ENCODE measurements at places on chromosomes 7 and 10.

DNA sequence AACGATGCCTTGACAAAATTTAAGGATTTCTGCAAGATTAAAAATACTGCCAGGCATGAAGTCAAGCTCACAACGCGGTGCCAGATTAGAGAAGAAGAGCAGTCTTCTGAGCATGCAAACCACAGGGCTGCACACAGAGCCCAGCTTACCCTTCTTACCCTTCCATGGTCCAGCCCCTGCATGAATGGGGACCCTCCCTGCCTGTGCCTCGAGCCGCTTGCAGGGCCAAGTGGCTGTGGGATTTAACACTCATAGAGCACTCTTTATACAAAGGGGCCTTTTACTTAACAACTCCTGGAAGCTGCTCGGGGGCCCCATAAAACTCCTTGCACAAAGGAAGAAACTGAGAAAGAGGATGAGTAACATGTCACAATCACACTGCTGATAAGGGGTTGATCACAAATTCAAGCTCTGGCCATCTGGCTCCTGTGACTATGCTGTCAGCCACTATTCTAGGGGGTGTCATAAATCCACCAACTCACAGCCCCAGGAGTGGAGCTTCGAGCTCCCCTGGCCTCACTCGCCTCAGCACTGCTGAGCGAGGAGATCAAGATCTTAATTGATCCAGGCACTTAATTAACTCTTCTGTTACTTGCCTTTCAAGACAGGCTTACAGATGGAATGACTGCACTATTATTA is 514.8 kb downstream of the TNS3 start:
- no peak for DNase-seq

DNA sequence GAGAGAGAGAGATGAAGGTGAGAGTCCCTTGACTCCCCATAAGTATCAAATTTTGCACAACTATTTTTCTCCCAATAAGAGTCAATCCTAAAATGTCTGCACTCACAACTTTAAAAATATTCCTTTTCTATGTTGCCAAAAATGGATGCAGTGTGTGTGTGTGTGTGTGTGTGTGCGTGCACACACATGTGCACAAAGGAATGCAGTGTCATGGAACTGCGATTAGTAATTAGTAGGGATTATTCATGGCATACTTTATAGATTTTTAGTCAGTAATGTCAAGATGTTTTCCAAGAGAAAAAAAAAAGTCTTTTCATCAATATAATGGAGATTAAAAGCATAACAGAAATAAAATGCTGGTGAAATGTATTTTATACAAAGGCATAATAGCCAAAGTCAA is 179.1 kb upstream of the LRRTM3 start:
- DNase-seq = no peak

DNA sequence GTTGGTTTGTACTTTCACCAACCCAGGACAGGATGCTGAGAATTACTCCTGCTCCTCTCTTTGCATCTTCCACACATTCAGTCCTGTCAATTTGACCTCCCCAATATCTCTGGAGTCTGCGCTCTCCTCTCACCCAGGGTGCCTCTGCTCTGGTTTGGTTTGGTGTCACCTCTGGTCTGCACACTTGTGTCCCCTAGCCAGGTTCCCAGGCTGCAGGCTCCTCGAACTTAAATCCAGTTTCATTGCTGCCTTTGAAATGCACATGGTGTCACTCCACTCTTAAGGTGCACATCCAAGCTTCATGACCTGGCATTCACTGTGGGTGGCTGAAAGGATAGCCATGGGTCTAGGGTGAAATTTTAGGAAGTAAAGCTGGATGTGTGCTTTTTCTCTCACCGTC is 271.6 kb downstream of the RPS24 start:
- no peak for DNase-seq

- DNase-seq = no peak
Observed at GRCh38 chr7:1509226-1509625, 5.0 kb upstream of the INTS1 start.

DNA sequence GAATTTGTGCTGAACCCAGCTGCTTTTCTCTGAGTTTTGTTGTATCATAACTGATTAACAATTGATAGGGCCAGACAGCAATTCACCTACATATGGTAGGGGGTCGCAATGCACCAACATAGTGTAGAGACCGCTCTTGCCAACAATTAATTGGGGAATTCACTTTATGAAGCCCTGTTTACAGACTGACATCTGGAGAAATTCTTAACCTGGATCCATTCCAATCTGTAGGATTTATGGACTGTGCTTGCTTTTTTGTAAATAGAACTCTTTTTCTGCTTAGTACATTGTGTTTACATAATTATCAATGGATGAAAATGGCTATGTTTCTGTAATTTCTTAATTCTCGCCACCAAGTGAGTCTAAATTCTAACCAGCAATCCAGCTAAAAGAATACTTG is 311.7 kb upstream of the BMPER start:
- no peak for DNase-seq

DNA sequence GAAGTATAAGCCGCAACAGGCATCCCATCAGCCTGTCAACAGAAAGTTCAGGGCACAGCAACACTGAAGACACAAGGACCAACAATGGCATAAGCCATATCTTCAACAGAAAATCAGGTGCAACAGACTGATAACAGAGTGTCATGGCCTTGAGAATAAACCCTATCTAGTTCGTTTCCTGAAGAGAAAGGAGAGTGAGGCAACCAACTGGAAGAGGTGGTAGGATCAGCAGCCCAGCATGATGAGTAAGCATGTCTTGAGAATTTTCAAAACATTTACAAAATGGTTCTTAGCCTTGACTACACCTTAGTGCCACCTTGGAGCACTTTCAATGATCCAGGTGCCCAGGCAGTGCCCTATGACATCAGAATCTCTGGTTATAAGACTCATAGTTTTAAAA is 290.2 kb upstream of the SEMA3C start:
- DNase-seq = no peak

GRCh38 chr10:98444314-98445006 is 2.3 kb downstream of the HPS1 start:
- no peak for DNase-seq

- DNase-seq = no peak
Observed at GRCh38 chr7:150716368-150716767, at the start of gene GIMAP1. Gene GIMAP1, plus strand, starts transcription at chr7:150716613. Its CDS starts 2,435 bp downstream, at chr7:150719048.

- DNase-seq = no peak
Observed at GRCh38 chr10:54131833-54132232, 669.2 kb downstream of the PCDH15 start.

DNA sequence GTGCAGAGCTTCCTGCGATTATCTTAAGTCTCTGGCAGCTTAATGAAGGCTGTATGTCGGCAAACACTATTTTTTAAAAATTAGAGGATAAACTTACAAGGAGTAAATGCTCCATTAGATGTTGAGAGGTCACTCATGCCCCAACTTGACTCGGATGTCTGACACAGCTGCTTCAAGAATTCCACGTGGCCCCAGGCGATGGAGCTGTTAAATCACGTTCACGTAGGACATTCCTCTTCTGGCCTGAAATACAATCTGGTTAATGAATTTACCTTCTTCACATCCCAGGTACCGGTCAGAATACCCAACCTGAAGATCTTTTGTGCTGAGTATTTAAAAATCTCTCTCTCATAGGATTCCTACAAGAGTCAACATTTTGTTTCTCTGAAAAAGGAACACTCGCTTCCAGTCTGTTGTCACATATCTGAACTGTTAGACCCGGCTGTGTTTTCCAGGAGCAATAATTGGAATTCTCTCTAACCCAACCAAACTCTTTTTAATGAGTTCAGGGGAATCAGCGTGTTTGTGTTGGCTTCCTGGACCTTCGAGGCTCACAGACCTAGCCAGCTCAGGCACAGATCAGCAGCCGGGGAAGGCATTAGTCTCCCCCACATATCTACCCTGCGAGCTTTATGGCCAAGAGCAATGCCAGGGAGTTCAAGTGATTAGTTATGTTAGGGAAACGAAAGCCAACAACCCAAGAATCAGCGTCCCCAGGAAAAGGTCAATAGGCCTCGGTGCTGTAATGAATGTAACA is 284.9 kb downstream of the FGFR2 start:
- no peak for DNase-seq

GRCh38 chr10:85607043-85607695 is 759.4 kb downstream of the GRID1 start:
- no peak for DNase-seq

GRCh38 chr7:106155027-106155426 is 42.9 kb upstream of the SYPL1 start:
- no peak for DNase-seq

DNA sequence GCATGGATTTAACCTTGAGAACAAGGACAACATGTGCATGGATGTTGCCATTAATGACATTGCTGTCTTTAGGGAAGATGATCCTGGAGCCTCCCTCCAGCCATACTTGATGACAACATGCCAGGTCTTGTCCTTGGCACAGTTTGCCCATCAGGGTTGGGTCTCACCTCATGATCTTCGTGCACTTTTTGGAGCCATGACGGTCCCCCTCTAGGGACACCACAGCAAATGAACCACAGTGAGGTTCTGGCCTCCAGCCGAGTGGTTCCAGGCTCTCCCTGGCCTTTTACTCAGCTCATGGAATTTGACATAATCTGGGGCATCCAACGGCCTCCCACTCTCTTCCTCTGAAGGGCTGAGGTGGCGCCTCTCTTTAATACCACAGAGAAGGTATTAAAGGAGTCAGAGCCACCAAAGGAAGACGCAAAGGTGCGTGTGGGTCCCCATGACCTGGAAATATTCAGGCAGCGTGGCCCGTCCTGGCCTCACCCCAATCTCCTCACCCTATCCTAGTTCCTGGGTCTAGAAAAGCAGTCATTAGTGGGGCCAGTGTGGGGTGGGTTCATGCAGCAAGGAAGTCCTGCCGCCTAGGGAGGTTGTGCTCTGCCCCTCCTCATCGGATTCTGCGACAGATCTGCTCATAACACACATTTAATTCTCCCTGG is 184.8 kb downstream of the CXCL12 start:
- no peak for DNase-seq

DNA sequence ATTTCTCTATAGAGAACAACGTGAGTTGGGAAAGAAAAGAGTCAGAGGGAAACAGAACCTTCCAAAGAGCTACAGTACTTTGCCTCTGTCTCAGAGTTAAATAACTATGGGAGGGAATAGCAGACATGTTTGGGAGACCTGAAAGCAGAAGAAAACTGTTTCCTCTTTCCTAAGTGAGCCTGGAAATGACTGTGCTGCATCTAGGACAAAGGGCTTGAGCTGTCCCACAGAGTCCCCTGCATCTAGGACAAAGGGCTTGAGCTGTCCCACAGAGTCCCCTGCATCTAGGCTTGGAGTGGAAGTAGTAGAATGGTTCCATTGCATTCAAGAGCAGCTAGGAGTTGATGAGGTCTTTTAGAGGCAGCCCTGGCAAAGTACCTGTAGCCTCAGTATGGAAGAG is 149.7 kb downstream of the DKK1 start:
- DNase-seq = no peak

- no peak for DNase-seq
Observed at GRCh38 chr10:43863270-43863669, 214.6 kb upstream of the ZNF32 start.

GRCh38 chr10:96257944-96258343 is 13.4 kb downstream of the BLNK start:
- DNase-seq = no peak

- DNase-seq = no peak
Observed at GRCh38 chr10:33883881-33884280, 549.4 kb upstream of the NRP1 start.

DNA sequence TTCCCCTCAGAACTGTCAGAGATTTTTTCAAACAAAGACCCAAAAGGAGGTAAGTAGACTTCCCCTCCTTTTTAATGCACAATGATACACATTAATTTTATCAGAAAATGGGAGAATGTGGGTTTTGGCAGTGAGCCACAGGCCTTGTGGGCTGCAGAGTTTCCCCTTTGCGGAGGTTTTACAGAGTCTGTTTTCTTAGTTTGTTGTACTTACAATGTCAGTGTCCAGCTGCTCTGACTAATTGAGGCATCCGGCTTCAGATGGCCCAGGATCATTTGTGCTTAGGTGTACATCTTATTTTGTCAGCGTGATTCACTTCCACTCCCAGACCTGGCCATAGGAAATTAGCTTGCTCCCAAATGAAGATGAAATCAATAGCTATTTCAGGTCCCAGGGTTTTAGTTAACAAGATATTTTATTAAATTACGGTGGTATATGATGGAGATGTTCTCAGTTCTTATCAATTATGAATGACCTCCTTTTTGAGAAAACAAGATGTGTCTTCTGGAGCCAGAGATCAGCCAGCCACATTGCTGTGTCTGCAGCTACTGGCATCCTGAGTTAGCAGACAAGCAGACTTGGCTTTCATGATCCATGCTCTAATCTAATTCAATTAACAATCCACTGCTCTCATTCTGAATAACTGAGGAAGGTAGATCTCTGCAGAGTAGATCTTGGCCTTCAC is 1086.6 kb upstream of the SORCS1 start:
- DNase-seq = no peak

- DNase-seq = no peak
Observed at GRCh38 chr10:104059364-104059763, 26.3 kb downstream of the COL17A1 start.

GRCh38 chr7:116984917-116985316 is 31.6 kb downstream of the ST7 start:
- DNase-seq = no peak

DNA sequence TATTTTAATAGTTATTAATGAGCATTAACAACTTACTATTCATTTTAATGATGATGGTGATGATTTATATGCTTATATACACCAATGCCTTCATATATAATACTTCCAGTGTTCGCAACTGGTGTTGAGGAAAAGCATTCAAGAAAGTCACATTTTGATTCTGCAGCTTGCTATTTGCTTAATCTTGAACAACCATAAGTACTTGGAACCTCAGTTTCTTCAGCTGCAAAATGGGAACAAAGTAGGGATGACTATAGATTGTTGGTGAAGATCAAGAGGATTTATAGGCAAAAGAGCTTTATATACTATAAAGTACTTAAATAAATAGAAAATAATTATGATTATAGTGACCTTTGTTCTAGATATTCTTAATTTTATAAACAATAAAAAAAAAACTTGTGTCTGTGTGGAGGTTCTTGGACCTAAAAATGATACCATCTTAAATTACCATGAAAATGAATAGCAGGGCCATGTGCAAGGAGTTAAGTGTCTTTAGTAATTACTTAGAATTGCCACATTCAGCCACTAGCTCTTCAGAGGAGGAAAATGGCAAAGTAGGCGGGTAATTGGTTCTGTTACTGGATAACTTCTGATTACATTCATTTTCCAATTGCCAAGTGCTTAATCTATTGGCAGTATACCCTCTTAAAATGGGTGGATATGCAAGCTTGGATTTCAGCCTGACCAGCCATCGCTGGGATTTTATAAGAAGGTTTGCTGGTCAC is 4.5 kb downstream of the ARID5B start:
- DNase-seq = no peak

GRCh38 chr10:32980558-32981468 is 22.8 kb upstream of the ITGB1 start:
- peak; percentile 93 for DNase-seq

DNA sequence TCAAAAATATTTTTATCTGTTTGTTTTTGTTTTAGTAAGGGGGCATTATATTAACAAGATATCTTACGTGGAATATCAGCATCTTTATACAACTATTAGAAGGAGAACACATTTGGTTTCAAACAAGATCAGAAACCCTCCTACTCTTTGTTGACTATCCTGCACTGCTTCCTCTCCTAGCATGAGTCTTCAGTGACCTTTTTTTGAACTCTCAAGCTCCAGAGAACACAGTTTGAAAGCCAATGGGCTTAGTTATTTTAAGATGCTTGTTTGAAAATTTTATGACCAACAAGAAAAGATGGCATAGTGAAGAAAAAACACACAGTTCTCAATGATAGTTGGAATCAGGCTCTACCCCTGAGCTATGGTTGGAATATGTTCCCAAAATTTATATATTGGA is 37.2 kb upstream of the RTKN2 start:
- DNase-seq = no peak

- peak; percentile 21 for DNase-seq
Observed at GRCh38 chr7:68984306-68984705, 614.0 kb upstream of the AUTS2 start.

Data from dorsolateral prefrontal cortex (tissue), 122 donors.